T-helper 1 cell treated with Interleukin-12 subunit alpha and Interleukin-12 subunit beta and Interleukin-4 antibody, amounts not matched to agents 30 ng/mL and 1 ng/mL, for 36 hours (primary cell): ENCODE measurements at places on chromosomes 13 and 19. TPM values are rescaled to one million over a fixed set of nuclear protein-coding genes. Genes with fewer than 3 reads are reported as not detected.

ZNF560 gene
- total RNA-seq: not detected in 2 replicates

ZNF320 gene
- 11.4 TPM in 2 replicates for total RNA-seq

RGL3 gene
- not detected in 2 replicates for total RNA-seq

SIGLEC14 gene
- not detected in 2 replicates for total RNA-seq

OR10H1 gene
- total RNA-seq: 0.05 TPM in 1 of 2 replicates, not detected in the other

ZNF543 gene
- 7.8 and 8.5 TPM in 2 replicates for total RNA-seq
